ENCODE measurements at places on chromosomes 2 and 18.
A peak's percentile ranks its signal among the peaks of the same experiment; 100 is the strongest.

DNA sequence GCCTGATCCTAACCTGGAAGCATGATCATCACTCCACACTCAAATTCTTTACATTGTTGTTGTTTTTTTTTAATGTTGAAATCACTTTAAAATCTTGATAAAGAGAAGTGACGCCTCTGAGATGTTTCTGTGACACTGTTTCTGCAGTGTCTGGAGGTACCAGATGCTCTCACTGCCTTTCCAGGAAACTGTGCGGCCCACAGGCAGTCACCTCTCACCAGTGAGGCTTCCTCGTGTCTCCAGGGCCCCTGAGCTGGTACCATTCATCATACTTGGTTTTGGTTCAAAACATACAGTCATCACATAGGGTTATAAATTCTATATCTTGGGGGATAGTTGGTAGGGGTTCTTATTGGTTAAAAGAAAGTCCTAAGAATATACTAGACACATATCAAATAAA lies 10.1 kb upstream of the ID2 start:
- no peak for DNase-seq

DNA sequence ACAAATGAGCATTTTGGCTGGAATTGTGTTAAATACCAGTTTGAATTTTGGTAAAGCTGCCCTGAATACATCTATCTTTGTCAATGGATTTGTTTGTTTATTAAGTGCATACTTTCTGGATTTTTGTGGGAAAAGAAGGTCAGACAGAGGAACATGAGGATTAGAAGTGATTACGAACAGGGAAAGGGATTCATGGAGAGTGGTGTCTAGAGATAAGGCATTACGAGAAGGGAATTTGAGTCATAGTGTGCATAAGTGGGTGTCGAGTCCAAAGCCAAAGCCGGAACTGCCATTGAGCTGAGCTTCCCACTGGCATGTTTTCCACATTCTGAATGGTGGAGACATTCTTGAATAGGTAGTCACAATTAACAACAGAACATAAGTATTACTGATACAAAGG lies 68.9 kb upstream of the EFEMP1 start:
- peak; percentile 97 for DNase-seq

DNA sequence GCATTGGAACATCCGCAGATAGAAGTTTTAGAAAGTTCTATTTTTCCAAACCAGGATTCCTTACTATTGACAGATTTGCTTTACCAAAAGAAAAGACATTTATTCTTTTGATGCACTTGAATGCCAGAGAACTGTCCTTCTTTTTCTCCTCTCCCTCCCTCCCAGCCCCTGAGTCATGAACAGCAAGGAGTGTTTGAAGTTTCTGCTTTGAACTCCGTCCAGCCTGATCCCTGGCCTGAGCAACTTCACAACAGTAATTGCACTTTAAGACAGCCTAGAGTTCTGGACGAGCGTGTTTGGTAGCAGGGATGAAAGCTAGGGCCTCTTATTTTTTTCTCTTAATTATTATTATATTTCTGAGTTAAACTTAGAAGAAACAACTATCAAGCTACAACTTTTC lies 33.6 kb downstream of the APCDD1 start:
- peak; percentile 20 for DNase-seq

DNA sequence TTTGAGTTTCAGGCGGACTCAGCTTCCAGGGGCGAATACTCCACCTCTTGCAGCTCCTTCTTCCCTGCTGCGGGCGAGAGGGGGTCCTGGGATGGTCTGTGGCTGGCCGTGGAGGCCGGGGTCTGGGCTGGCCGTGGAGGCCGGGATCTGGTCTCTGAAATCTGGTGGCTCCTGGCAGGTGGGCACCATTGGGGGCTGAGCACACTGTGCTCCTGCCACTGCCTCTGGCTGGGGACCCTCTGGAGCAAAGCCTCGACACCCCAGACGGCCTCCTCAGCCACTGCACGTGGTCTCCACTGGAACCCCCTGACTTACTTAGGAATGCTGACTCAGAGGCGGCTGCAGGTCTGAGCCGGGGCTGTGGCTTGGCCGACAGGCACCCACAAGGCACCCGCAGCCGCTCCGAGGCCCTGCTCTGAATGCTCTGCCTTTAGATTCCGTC lies 100.1 kb upstream of the ALKAL2 start:
- no peak for DNase-seq

- DNase-seq = no peak
Observed at GRCh38 chr18:61917818-61918217, 25.0 kb upstream of the RNF152 start.

GRCh38 chr2:42927334-42928160 lies 135.2 kb upstream of the HAAO start:
- DNase-seq = no peak

- DNase-seq = no peak
Observed at GRCh38 chr2:120583851-120584570, 151.7 kb upstream of the GLI2 start.

- DNase-seq = no peak
Observed at GRCh38 chr2:43460174-43460546, 135.7 kb downstream of the THADA start.

DNA sequence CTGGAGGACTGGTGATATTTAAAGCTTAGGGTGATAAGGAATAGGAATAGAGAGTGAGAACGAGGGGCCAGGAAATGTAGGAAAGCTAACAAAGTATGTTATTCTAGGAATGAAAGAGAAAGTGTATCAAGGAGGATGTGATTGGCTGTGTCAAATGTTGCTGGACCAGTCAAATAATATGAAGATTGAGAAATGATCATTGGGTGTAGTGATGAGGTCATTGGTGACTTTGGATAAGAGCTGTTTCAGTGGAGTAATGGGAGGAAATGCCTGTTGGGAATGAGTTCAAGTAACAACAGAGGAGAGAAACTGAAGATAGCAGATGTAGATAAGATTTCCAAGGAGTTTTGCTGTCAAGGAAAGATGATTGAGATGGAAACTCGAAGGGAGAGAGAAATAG lies 74.4 kb downstream of the UBE2E3 start:
- DNase-seq = peak; percentile 35

DNA sequence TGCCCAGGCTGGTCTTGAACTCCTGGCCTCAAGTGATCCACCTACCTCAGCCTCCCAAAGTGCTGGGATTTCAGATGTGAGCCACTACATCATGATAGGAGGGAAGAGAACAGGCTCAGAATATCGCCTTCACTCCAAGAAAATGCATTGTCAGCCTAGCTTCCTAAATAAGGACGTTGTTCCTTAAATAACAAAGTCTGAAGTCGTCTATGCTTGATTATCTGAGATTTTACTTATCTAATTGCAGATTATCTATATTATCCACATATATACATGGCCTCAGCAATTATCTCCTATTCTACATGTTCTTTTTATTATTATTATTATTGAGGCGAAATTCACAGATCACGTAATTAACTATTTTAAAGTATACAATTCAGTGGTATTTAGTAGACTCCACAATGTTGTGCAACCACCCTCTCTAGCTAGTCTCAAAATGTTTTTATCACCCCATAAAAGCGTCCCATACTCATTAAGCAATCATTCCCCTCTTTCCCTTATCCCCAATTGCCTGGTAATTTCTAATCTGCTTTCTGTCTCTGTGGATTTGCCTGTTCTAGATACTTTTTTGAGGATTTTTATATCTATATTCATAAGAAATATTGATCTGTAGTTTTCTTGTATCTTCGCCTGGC lies 95.1 kb upstream of the RFX8 start:
- no peak for DNase-seq

DNA sequence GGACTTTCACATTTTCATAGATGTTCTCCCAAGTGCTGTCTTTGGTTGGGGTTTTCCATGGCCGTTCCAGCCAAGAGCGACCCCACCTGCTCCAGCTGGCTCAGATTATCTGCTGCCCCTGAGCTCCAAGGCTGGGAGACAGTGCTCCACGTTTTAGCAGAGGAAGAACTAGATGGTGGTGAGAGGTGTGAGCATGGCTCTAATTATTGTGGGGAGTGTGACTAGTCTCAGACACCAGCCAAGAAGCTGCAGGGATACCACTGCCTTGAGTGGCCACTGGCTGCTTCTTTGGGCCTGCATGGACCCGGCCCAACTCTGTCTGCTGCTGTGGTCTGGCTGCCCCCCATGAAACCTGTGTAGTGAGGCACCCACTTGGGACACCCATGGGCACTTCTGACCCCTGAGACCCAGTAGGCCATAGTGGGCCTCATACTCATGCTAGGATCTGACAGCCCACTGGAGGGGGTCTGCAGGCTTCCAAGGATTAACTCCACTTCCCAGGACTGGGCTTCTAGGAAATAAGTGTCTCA lies 2.8 kb upstream of the NCL start:
- no peak for DNase-seq

DNA sequence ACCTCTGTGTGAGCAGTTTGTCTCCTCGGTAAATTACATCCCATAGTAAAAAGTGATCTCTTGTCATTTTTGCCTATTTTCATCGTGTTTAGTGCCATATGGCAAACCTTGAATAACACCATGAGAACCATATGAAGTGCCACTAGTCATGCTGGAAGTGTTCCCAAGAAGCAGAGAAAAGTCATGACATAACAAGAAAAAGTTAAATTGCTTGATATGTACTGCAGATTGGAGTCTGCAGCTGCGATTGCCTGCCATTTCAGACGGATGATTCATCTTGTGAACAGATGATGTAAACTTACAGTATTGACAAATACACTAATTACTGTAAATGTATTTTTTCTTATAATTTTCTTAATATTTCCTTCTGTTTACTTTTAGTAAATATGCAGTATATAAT lies 846.7 kb downstream of the BCL11A start:
- DNase-seq = no peak

DNA sequence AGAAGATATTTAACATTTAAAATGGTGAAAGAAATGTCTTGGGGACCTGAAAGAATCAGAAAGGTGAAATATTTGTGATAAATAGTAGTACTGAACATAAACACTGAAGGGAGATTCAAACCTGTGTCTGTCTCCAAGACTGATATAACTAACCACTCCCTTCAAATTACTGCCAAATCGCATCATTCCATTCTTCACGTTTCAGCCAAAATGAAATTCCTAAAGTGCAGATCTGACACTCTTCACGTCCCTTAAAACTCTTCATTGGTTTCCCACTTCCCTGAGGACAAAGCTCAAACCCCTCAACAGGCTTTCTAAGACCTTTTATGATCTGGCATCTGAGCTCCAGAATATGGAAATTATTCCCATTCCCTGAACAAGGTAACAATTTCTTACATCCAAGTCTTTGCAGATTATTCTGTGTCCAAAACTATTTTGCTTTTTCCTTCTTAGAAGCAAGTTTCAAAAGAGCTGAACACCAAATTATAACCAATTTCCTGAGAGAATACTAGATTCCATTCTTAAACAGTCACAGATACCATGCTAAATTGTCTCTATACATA lies 18.9 kb downstream of the SLC8A1 start:
- no peak for DNase-seq

DNA sequence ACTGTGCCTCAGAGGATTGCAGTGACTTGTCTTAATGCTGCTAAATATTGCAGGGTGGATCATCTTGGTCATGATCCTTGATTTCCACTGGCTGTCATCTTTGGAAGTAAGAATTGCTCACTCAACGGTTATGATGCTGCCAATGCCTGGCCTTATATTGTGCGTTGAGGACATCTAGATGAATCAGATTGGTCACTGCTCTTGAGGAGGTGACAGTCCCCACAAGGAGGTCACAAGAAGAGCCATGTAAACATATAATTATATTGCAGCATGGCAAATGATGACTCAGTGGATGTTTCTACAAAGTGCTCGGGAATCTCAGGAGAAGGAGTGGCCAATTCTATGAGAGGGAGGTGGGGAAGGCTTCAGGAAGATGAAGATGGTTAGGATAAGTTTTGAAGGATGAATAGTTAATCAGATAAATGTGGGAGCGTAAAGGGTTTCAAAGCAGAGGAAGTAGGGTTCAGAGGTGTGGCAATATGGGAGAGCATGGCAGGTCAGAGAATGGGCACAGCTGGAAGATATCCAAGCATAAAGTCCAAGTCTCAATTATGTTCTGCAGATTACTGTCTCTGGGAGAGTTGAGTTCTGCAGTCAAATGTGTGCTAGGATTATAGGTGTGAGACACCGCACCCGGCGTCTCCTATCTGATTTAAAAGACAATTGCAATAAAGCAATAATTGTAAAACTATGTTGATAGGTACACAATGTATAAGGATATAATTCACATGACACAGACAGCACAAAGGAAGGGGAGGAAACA lies 21.3 kb upstream of the TMEM131 start:
- DNase-seq = no peak

- no peak for DNase-seq
Observed at GRCh38 chr18:24914685-24915084, 437.3 kb downstream of the ZNF521 start.

GRCh38 chr18:44258576-44258975 lies 422.1 kb upstream of the SETBP1 start:
- DNase-seq = no peak

GRCh38 chr2:235911633-235912233 lies 256.5 kb downstream of the GBX2 start:
- no peak for DNase-seq

DNA sequence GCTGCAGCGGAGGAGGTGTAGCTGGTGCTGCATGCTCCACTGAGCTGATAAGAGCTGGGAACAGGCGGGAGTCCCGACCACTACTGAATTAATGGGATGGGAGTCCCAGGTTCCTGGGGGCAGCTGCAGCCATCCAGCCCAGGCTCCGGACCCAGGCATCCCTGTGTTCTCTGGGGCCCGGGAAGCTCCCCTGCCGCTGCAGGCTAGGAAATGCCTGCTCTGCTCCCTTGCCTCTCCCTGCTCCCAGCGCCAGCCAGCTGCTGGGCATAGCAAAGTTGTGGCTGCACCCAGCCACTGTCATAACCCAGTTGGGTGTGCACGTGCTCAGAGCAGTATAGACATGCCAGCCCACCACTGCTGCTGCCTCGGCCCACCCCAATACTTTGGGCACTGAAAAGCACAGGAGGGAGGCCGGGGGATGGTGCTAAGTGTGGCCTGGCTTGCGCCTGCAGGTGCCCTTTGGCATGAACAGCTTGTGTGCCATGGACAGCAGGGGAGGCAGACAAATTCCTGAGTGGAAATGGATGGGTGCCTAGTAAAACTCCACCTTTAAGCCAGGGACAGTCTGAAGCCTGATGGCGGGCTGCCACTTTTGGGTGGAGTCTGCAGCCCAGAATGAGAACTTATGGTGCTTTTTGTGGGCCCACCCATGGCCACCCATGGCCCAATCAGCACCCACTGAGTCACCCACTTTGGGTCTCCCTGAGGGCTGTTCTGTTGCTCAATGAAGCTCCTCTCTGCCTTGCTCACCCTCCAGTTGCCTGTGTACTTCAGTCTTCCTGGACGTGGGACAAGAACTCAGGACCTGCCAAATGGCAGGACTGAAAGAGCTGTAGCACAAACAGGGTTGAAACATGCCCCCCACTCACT lies 219.3 kb upstream of the TMEFF2 start:
- DNase-seq = peak; percentile 2

GRCh38 chr18:48410095-48410920 lies 1.1 kb upstream of the ZBTB7C start:
- peak; percentile 73 for DNase-seq

DNA sequence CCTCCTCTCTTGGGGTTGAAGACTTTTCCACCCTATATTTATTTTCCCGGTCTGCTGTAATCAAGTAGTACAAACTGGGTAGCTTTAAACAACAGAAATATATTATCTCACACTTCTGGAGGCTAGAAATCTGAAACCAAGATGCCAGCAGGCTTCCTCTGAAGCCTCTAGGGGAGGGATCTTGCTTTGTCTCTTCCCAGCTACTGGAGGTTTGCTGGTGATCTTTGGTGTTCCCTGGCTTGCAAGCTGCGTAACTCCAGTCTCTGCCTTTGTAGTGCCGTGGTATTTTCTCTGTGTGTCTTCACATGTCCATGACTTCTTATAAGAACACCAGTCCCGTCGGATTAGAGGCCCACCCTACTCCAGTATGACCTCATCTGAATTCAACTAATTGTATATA lies 44.4 kb downstream of the MYO3B start:
- no peak for DNase-seq
